Lung (tissue), 17 donors: ENCODE measurements at places on chromosomes 7 and 10. TPM values are rescaled to one million over a fixed set of nuclear protein-coding genes. Genes with fewer than 3 reads are reported as not detected.

DNA sequence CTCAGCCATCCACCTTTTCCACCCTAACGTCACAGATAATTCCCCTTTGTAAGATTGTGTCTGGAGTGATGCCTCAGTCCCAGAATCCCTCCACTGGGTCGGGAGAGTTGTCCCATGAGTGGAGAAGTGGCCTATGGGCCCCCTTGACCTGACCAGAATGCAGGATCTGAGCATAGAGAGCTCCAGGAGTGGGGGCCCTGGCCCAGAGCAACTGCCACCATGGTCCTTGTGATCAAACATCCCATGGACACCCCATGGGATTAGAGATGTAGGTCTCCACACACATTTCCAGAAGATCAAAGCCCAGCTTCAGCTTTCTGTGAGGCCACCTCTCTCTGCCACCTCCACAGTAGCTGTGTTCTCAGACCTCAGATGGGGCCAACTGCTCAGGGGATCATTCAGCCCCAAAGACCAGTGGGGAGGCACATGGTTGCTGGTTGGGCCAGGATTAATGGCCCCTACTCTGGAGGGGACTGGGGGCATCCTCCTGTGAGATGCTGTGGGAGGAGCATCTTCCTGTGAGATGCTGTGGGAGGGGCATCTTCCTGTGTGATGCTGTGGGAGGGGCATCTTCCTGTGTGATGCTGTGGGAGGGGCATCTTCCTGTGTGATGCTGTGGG, 28.5 kb upstream of the DPYSL4 start:
- no peak overlapping the region for H3K27ac ChIP-seq
- H3K4me1 ChIP-seq: peaks cover 6% of the 10 kb centered on the region
- no peak overlapping the region for H3K4me3 ChIP-seq
- H3K27me3 ChIP-seq: no peaks in the 10 kb centered on the region
- no peaks in the 10 kb centered on the region for H3K36me3 ChIP-seq
- DNase-seq: no peak

- peaks cover 14% of the 10 kb centered on the region for H3K36me3 ChIP-seq
- no peaks in the 10 kb centered on the region for H3K27me3 ChIP-seq
- DNase-seq: peak; percentile 77
- H3K4me1 ChIP-seq: peaks cover 18% of the 10 kb centered on the region
- H3K27ac ChIP-seq: peak overlapping the region; percentile 77
These were observed 679 bp downstream of the ARF5 start for GRCh38 chr7:127588697-127589482.

GRCh38 chr7:44470628-44471245, 19.7 kb downstream of the NUDCD3 start:
- no peaks in the 10 kb centered on the region for H3K36me3 ChIP-seq
- DNase-seq: no peak
- peaks cover 6% of the 10 kb centered on the region for H3K4me1 ChIP-seq
- H3K27ac ChIP-seq: no peak overlapping the region
- H3K4me3 ChIP-seq: no peak overlapping the region

GRCh38 chr7:49703881-49704280, 69.6 kb upstream of the VWC2 start:
- H3K27ac ChIP-seq: no peak overlapping the region
- no peak overlapping the region for H3K4me3 ChIP-seq
- no peaks in the 10 kb centered on the region for H3K4me1 ChIP-seq
- no peak for DNase-seq
- H3K36me3 ChIP-seq: no peaks in the 10 kb centered on the region

DNA sequence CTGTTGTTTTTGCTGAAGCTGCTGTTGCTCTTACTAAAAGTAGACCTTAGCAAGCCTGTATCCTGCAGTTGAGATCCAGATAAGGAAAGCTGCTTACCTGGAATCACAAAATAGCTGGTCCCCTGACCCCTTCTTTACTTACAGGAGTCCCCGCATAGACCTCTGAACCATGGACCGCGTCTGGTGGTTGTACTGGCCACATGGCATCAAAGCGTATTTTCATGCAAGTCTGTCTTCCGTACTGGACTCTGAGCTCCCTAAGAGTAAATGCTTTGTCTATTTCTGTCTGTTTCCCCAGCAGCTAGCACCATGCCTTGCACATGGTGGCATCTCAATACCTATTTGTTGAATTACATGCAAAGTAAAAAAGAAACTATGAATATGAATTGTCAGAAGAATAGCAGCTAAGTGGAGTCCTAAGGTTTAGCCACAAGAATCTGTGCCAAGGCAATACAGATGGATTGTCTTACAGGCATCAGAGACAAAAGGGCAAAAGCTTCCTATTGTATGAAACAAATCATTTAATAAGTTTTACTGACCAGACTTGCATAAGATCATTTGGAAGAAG, 159.2 kb downstream of the PAXIP1 start:
- H3K36me3 ChIP-seq: no peaks in the 10 kb centered on the region
- no peaks in the 10 kb centered on the region for H3K27me3 ChIP-seq
- H3K4me3 ChIP-seq: no peak overlapping the region
- DNase-seq: no peak
- H3K27ac ChIP-seq: no peak overlapping the region
- H3K4me1 ChIP-seq: no peaks in the 10 kb centered on the region

- peaks cover 4% of the 10 kb centered on the region for H3K36me3 ChIP-seq
- no peaks in the 10 kb centered on the region for H3K4me1 ChIP-seq
- H3K27me3 ChIP-seq: no peaks in the 10 kb centered on the region
- DNase-seq: no peak
These were observed 513.6 kb upstream of the FOXK1 start for GRCh38 chr7:4168541-4168940.

- peak; percentile 91 for DNase-seq
- peak overlapping the region; percentile 50 for H3K4me3 ChIP-seq
These were observed 985 bp upstream of the ETV1 start for GRCh38 chr7:13990319-13990983.

- H3K4me1 ChIP-seq: no peaks in the 10 kb centered on the region
- no peaks in the 10 kb centered on the region for H3K27me3 ChIP-seq
- no peaks in the 10 kb centered on the region for H3K36me3 ChIP-seq
- H3K4me3 ChIP-seq: no peak overlapping the region
- H3K27ac ChIP-seq: no peak overlapping the region
These were observed 99.2 kb upstream of the LYZL2 start for GRCh38 chr10:30728766-30729165.

DNA sequence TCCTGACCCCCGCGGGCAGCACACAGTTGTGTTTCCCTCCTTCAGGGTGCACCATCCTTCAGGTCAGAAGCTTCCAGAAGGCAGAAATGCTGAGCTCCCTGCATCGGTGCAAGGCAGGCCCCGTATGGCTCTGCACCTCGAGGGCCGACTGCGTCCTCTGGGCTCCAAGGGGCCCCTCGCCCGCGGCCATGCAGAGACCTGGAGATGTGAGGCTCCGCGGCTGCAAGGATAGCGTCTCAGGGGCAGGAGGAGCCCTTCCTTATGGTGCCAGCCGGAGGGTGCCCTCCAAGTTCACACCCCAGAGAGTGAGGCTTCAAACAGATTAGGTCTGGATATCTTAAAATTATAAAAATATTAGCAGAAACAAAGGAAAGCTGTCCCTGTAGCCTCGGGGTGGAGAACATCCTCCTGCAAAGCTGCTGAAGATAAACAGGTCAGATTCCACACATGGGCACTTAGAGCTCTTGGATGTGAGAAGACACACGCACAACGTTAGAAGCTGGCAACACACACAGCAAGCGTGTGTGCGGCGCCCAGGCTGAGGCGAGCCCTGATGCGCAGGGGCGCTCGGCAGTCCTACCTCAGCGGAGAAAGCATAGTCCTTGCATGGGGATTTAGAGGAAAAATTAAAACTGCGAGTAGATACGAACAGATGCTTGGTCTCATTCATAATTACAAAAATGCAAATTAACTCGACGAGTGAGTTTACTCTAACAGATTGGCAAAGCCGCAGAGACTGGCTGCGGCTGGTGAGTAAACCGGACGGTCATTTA, 20.4 kb downstream of the KNDC1 start:
- H3K4me1 ChIP-seq: no peaks in the 10 kb centered on the region
- no peak overlapping the region for H3K27ac ChIP-seq
- H3K4me3 ChIP-seq: no peak overlapping the region
- H3K27me3 ChIP-seq: no peaks in the 10 kb centered on the region
- H3K36me3 ChIP-seq: peaks cover 4% of the 10 kb centered on the region
- no peak for DNase-seq

GRCh38 chr7:29017713-29018112, 59.6 kb upstream of the TRIL start:
- DNase-seq: no peak
- no peak overlapping the region for H3K27ac ChIP-seq
- no peaks in the 10 kb centered on the region for H3K36me3 ChIP-seq
- H3K4me1 ChIP-seq: no peaks in the 10 kb centered on the region

- no peaks in the 10 kb centered on the region for H3K36me3 ChIP-seq
- DNase-seq: no peak
- no peaks in the 10 kb centered on the region for H3K4me1 ChIP-seq
These were observed 83.9 kb downstream of the HECW1 start for GRCh38 chr7:43196379-43196778.

- no peak overlapping the region for H3K4me3 ChIP-seq
- no peaks in the 10 kb centered on the region for H3K36me3 ChIP-seq
These were observed 41.9 kb downstream of the AUTS2 start for GRCh38 chr7:69640216-69640615.

DNA sequence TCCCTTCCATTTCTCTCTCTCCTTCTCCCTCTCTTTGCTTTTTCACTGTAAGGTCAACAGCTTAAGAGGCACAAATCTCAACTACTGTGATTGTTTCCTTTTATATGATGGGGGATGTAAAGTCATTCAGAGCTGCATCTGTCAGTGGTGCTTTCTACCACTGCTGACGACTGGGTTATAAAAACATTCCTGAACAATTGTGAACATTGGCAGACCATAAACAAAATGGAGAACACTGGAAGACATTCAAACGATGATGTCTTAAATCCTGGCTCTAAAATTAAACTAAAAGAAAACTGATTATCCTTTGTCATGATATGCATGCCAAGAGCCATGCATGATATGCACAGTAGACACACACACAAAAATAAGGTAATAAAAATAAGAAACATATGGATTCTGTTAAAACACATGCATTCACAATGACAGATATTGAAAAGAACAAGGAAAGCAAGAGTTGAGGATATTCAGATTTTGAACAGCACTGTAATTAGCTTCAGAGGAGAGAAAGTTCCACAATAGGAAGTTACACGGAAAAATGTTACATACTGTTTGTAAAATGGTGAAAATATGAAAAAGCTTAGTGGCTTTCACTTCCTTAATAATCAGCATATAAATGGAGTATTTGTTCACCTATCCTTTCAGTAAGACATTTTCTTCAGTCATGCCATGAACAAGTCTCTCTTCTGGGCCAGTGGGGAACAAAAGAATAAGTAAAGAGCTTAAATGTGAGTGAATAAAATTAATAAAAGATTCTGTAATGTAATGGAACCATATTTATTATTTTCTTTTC, 89.2 kb downstream of the RNLS start:
- H3K27ac ChIP-seq: no peak overlapping the region
- H3K4me3 ChIP-seq: no peak overlapping the region
- DNase-seq: peak; percentile 89
- no peaks in the 10 kb centered on the region for H3K4me1 ChIP-seq
- no peaks in the 10 kb centered on the region for H3K36me3 ChIP-seq

DNA sequence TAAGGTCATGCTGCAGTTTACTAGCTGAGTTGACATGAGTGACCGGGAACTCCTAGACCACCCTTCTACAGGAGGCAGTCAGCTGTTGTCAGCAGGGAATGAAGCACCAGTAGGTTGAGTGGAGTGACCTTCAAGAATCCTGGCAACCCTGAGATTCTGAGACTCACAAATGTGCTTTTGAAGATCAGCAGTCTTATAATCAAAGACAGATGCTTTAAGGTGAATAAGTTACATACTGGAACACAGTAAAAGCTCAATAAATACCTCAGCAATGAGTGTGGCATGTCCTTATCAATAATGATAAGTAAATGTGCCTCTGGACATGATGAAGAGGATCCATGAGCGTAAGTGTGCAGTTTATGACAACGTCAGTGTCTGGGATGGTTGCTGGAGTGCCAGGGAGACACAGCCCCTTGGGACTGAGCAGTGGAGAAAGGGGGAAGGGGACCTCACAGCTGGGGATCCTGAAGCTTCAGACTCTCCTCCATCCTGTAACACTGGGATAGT, 11.9 kb upstream of the OR6V1 start:
- no peak overlapping the region for H3K27ac ChIP-seq
- DNase-seq: no peak

DNA sequence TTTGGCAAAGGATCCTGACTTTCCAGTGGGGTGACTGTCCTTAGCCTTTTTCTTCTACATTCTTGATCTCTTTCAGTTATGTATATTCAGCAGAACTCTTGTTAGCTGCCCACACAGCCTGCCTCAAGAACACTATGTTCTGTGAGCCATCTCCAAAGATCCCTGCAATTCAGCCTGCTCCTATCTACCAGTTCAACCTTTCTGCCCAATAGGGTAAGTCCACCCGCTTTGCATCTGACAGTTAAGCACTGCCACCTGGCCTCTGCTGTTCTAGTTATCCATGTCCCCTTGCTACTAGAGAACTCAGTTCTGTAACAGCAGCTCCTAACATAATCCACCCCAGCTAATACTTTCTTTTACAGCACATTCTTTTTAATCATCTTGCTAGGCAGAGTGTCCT, 13.5 kb downstream of the OR9A2 start:
- no peaks in the 10 kb centered on the region for H3K27me3 ChIP-seq
- no peak overlapping the region for H3K27ac ChIP-seq
- no peak for DNase-seq
- H3K4me3 ChIP-seq: no peak overlapping the region

DNA sequence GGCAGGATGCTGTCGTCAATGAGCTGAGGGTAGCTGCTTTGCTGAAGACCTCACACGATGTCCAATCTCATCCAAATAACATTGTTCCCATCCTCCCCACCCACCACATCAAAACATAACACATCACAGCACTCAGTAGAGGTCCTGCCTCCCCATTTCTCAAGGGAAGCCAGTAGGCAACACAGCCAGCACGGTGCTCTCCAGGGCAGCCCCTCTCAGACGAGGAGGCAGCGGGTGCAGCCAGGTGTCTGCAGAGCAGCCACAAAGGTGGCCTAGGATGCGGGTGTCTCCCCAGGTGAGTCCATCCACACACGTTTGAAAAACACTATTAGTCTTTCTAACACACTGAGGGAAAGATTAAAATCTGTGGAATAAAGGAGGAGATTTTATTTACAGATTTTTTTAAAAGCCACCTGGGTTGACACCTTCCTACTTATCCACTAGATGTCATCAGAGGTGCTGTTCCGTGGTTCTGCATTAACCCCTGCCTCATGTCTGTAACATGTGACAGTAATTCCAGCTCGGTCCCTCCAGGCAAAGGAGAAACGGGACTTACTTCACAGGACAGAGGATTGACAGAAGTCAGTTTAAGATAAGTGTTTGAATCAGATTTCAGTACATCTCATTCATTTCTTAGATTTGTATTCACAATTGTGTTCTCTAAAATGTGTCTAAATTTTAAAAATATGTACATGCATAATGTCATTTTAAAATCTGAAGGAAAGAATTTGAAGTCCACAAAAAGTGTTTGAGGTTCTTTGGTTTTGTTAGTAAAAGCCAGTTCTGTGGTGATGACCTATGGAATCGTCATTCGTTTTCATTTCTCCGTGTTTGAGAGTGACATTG, 68.0 kb downstream of the LANCL2 start:
- H3K4me3 ChIP-seq: no peak overlapping the region
- DNase-seq: no peak
- H3K36me3 ChIP-seq: no peaks in the 10 kb centered on the region
- H3K27me3 ChIP-seq: no peaks in the 10 kb centered on the region
- H3K4me1 ChIP-seq: no peaks in the 10 kb centered on the region

Gene OPN4
- not detected for total RNA-seq

Gene OR2A7
- total RNA-seq: 6.5 TPM

Gene NODAL
- not detected for total RNA-seq

Gene WEE2
- total RNA-seq: not detected

Gene MTERF1
- 19.3 TPM for total RNA-seq

Gene ZNF775
- 5.4 TPM for total RNA-seq
